ENCODE measurements at places on chromosomes 1 and 21.

- DNase-seq: no peak
Observed at GRCh38 chr1:226986496-226987178, 46.5 kb downstream of the COQ8A start.

GRCh38 chr1:210691039-210691610 lies 362.4 kb downstream of the HHAT start:
- DNase-seq: no peak

DNA sequence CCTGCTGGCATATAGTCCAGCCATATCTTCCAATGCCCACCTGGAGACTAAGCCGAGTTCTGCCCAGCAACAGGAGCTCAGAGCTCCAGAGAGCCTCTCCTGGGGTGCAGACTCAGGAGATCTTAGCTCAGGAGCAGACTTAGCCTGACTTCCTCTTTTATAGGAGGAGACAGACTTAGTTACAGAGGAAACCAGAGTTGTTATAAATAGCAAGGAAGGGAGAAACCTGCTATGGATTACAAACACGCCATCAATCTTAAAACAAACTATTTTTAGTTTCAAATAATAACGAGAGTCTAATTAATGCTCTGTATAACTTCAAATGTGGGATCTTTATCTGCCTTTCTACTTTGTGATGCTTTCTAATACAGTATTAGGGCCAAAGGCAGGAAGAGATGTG lies 3.3 kb upstream of the KIF21B start:
- no peak for DNase-seq

- no peak for DNase-seq
Observed at GRCh38 chr21:15686506-15686905, 43.3 kb upstream of the USP25 start.

DNA sequence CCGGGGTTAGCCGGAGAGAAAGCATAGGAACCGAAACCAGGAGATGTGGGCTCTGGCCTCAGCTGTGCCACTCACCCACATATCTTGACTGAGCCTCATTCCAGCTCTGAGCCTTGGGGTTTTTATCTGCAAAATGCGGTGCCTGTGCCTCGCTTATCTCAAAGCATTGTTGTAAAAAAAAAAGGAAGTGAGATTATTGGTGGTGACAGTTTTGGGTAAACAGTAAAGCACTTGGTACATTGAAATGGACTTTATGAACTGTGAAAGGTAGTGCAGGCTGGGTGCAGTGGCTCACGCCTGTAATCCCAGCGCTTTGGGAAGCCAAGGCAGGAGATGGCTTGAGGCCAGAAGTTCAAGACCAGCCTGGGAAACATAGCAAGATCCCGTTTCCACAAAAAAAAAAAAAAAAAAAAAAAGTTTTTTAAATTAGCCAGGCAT lies 3.8 kb downstream of the PTAFR start:
- no peak for DNase-seq

- no peak for DNase-seq
Observed at GRCh38 chr1:99965646-99966375, 4.0 kb upstream of the SLC35A3 start.
